ENCODE measurements at places on chromosomes 6 and 20.

DNA sequence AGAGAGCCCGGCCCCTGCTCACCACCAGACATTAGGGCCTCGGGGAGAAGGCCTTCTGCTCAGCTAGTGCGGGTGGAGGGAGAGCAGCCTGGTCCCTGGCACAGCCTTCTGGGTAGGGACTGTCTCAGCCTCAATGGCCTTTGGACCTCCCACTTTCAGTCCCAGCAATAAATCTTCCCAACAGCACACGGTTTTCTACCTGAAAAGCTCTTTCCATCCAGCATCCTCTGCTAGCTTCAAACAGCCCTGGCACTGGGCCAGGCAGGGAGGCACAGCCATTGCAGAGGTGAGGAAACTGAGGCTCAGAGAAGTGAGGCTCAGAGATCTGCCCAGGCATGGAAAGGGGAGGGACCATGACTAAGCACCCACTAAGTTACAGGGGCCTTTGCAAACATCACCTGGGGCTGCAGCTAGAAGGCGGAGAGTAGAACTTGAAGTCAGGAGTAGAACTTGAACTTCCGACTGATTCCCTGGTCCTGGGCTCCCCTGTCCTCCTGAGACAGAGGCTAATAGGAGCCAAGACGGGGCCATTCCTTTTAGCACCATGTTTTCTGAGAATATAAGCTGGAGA lies 43.9 kb upstream of the NOL4L start:
- no peak for DNase-seq

- DNase-seq, result no peak
These were observed 13.9 kb downstream of the ISM1 start for GRCh38 chr20:13234961-13235360.

DNA sequence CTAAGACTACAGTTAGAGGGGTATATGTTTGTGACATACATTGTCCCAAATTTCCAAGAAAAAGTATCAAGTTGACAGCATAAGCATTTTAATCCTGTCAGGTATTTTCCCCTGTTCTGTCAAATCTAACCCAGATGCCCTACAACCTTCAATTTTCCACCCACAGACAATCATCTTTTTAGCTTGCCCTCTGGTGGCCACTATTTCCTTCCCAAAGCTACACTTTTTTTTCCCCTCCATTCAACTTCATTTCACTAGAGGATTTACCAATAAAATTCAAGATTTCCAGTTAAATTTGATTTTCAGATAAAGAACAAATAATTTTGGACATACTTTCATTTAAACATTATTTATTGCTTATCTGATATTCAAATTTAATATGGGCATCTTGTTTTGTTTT lies 286.6 kb downstream of the TENT5A start:
- no peak for DNase-seq

DNA sequence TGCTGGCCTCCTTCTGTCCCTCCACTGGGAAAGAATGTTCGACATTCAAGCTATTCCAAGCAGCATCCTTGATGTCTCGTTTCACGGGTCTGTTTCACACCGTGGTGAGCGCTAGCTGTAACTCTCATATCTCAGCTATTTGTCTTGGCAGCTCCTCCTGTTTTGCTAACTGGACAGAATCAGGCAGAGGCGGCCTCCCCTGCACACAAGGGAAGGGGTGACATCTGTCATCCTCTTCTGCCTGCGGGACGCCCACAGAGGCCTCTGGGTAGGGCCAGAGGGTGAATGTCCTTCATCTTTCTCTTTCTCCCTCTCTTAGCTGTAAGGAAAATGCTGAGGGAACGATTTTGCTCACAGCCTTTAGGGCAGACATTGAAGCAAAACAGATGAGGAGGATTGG lies 232.8 kb upstream of the GMDS start:
- no peak for DNase-seq

DNA sequence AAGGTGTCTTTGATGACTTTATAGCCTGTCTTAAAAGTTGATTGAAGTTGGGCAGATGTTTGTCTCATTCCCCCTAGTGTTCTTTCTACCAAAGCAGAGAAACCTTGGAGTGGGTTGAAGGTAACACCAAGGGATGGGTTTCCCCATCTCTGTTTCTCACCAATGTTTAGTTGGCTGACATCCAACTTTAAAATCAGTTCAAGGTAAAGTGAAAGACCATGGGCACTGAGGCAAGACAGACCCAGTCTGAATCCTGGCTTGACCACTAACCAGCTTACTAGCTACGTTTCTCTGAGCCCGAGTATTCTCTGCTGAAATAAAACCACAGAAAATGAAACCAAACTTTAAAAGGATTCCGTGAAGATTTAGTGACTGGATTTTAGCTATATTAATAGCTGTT lies 258.9 kb downstream of the KIF16B start:
- no peak for DNase-seq

- DNase-seq, result no peak
These were observed 121.9 kb downstream of the GJA1 start for GRCh38 chr6:121557146-121557940.

DNA sequence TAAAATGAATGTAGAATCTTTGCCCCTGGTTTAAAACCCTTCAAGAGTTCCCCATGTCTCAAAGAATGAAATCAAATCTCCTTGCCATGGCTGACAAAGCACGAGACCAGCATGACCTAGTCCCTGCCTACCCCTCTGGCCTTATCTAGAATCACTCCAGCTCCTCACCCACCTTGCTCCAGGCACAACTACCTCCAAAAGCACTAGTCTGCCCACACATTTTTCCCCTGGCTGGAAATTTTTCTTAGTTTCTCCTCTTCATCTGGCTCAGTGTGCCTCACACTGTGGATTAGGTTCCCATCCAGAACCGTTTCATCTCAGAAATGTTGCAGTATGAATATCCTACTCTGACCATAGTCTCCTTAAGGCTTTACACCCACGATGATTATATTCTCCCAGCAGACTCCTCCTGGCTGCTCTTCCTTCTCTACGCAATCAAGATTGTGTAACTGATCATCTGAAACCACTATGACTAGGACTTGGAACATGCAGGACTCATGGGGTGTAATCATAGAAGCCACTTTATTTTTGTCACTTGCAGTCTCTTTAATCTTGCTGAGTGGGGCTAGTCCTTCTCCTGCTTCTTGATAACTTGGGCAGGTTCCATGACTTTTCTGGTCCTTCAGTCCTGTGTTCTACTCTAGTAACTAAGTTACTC lies 7.8 kb upstream of the MRS2 start:
- peak; percentile 56 for DNase-seq

DNA sequence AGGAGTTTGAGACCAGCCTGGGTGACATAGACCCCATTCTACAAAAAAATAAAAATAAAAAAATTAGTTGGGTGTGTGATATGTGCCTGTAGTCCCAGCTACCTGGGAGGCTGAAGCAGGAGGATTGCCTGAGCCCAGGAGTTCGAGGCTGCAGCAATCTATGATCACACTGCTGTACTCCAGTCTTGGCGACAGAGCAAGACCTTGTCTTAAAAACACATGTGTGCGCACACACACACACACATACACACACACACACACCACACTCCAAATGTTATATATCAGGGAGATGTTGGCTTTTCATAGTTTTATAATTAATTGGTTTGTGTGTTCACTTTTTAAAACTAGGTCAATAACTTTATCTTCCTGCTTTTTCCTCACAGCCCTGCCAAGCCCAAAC lies 110.5 kb downstream of the RTN4IP1 start:
- DNase-seq, result no peak

DNA sequence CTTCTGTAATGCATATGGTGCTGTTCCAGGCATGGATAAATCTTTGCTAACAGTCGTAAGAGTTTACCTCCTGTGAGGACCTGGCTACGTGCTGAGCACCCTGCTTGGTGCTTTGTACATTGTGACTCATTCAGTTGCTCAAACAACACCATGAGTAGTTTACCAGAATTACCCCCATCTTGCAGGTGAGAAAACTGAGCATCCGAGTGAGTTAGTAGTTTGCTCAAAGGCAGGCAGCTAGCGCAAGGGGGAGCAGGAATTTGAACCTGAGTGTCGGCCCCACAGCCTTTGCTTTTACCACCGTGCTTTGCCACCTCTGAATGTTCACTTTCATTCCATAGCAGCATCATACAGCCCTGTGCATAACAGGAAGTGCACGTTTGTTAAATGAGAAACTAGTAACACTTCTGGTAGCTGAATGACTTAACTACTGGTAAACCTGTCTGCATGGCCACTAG lies 121.9 kb downstream of the MTHFD1L start:
- no peak for DNase-seq

DNA sequence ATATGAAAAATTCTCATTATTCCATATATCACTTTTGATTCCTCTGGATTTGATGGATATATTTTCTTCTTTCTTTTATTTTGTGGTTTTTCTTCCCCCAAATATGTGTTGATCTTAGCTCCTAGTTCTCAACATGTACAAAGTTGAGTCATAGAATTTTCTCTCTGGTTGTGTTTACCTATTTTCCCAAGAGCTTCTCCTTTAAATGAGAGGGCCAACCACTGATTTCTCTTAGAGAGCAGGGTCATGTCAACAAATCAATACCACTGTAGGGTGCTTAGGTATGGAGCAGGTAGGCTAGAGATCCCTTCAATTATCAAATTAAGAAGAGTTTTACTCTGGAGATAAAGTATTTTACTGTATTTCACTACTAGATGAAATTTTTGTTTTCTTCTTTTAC lies 145.7 kb downstream of the BMP5 start:
- DNase-seq, result no peak

DNA sequence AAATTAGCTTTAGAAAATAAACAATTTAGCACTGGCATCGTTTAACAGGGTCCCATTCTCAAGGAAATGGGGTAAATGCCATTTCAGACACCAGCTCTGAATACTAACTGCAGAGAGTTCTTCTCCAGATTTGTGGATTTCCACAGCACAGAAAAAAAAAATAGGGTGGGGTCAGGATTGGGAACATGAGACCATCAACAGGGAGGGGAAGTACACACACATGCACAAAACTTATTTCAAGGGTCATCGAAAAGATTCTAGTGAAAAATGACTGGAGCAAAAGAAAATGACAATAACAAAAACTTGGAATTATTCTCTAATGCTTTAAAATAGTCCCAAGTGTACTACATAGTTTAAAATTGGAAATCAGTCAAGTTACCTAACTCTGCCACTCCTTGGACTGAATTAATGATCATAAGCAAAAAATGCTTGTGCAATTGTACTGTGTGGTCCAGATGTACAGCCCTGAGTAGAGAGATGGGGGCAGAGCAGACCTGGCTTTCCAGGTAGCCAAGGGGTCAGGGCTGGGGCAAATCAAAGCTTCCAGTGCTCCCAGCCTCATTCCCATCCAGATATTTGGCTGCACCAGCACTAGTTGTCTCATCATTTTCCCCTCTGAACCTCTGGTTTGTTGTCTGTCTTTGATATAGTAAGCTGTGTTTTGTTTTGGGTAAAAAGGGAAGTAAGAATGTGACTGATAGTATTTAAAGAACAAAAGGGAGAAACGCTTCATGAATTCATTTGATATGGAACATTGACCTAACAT lies 152.4 kb downstream of the SOBP start:
- no peak for DNase-seq

GRCh38 chr20:21228511-21228910 lies 74.6 kb upstream of the XRN2 start:
- no peak for DNase-seq

DNA sequence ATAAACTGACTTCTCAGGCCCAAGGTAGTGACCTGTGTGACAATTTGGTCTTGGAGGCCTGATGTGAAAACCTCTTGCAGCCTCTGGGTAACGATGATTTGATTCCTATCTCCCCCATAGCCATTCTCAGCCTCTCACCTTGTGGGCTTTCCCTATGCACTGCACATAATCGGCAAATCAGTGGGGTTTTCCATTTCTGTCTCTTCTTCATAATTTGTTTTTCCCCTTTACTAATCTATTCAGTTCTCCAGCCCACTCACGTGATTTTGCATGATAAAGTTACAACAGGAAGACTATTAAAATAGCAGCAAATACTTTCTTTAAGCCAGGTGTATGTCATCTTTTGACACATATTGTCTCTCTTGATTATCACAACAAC lies 893.7 kb downstream of the TFAP2A start:
- DNase-seq, result no peak

DNA sequence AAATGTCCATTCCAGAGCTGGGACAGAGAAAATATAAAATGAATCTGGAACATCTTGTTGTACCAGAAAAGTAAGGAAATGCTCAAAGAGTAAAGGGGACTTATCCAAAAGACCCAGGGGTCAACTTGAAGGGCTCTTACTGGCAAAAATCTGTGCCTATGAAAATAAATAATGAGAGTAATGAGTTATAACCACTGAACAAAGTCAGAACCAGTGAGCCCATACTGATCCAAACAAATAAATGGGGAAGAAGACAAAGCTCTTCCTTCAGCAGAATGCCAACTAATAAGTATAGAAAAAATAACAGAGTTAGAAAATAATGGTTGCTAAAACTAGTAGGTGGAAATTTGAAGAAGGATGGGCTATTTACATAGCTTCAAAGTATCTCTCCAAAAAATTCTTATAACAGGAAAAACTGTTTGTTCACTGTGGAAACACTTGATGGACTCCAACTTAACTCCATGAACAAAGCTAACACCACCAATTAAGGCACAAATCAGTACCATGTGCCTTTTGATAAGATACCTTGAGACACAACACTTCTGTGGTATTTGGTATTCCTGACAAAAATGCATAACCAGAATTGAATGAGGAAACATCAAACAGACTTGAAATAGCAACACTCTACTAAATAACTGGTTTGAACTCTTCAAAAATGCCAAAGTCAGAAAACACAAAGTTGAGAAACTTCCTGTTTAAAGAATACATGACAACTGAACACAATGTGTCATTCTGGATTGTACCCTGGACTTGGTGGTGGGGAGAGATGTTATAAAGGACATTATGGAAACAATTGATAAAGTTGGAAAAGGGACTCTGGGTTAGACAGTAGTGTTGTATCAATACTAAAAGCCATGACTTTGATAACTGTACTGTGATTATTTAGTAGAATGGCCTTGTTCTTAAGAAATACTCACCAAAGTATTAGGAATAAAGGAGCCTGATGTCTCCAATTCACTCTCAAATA lies 197.5 kb downstream of the ISM1 start:
- no peak for DNase-seq

DNA sequence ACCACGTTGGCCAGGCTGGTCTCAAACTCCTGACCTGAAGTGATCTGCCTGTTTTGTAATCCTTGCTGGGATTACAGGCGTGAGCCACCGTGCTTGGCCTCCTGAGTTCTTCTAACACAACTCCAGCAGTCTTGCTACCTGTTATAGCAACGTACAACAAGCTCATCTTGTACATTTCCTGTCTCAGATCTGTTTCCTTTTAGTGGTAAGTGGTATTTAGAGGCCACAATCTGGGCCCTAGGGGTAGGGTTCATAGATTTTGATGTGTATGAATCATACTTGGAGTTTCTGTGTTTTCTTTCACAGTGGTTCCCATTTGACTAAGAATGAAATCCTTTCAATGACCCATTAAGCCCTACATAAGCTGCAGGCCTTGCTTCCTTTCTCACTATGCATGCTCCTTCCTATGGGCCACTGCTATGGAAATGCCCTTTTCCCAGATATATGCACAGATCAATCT lies 27.1 kb upstream of the SYNCRIP start:
- DNase-seq, result peak; percentile 42

GRCh38 chr20:52497731-52498130 lies 306.2 kb upstream of the ZFP64 start:
- DNase-seq, result no peak

- DNase-seq, result no peak
These were observed 17.9 kb upstream of the ZBTB2 start for GRCh38 chr6:151409260-151409659.

All from AG09319 (cell line).